Stimulated activated CD4-positive, alpha-beta T cell treated with anti-CD3 and anti-CD28 coated beads, Interleukin-2, amount 100 ng/mL, for 24 hours (primary cell): ENCODE measurements at places on chromosomes 12 and 14.
A peak's percentile ranks its signal among the peaks of the same experiment; 100 is the strongest.

DNA sequence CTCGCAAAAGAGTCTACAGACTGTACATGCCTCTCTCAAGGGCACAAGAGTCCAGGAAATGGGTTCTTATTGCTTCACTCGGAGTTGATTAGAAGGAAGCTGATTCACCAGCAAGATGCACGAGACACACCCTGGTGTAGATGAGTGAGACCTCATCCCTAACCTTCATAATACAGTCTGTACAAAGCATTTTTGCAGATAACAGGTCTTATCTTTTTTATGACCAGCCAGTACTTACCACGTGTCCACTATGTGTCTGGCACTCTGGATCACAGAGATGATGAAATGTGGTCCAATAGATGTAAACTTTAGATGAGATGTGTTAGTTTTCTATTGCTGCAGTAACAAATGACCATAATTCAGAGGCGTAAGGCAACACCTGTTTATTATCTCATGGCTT is 53.4 kb upstream of the PWP1 start:
- no peak for DNase-seq

DNA sequence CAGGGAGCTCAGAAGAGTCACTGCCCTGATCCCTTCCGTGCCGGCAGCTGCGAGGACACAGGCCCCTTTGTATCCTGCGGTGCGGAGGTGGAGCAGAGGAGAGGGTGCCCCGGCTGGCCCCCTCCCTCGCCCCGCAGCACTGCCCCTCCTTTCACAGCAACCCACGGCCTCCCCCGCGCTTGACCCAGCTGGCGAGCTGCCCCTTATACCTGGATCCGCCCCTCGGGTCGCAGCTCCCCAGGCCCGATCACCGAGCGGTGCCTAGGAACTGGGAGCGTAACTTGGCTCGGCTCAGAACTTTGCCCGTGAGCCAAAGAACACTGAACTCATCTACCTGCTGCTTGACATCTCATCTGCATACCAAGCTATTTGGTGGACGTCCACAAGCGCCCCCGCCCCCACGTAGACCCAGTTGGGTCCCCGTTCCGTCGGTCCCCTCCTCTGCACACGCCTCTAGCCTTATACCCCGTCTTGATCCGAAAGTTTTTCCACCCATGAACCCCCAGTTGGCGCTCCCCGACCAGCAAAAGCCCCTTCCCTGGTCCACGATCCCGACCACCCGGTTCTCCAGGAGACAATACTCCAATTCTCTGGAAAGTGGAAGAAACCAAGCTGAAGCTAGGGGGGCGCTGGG is 697 bp upstream of the DNAJC14 start:
- DNase-seq, result peak; percentile 51

DNA sequence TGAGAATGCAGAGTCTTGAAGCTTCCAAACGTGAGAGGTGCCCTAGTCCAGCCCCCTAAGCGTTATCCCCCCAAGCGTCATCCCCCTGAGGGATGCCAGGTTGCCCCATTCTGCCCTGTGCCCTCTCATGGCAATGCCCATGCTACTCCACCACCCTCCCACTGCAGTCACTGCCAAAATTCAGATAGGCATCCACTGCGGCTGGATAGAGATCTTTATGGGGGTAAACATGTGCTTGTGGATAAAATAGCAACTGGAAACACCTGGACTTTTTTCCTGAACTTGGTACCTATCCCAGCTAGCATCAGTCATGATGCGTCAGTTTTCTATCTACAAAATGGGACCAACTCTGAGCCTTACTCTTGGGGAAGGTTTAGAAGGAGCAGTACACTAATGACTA is 92.7 kb upstream of the HOXC13 start:
- no peak for DNase-seq

GRCh38 chr12:1691123-1692007 is 495 bp downstream of the ADIPOR2 start:
- no peak for DNase-seq

DNA sequence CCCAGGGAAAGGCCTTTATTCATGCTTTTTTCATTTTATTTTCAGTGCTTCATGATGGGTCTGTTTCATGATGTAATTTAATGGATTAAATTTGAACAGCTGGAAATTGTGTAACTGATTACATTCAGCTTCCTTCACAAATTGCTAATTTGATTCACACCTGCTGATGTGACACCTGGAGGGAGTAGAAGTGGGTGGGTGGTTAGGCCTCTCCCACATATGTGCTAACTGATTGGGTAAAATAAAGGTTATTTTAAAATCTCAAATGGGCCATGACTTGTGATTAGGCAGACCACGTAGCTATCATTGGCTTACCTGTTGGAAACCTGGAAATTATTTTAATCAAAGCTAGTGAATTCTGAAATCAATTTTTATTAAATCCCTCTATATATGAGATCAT is 142.1 kb downstream of the GXYLT1 start:
- no peak for DNase-seq
